ENCODE measurements at places on chromosomes 1 and 21.

- DNase-seq = no peak
Measured at GRCh38 chr1:154752273-154753030, 117.6 kb downstream of the KCNN3 start.

DNA sequence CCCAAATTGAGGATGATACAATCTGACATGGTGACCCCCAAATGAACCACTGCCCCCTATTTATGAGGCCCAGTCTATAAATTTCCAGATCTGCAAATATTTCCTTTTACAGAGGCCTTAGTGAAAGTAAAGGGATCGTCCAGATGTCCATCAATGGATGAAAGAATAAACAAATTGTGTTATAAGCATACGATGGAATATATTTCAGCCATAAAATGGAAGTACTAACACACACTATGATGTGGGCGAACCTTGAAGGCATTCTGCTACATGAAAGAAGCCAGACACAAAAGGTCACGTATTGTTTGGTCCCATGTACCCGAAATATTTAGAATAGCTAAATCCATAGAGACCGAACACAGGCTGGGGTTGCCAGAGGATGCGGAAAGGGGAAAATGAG lies 48.6 kb upstream of the ITPKB start:
- DNase-seq = no peak

DNA sequence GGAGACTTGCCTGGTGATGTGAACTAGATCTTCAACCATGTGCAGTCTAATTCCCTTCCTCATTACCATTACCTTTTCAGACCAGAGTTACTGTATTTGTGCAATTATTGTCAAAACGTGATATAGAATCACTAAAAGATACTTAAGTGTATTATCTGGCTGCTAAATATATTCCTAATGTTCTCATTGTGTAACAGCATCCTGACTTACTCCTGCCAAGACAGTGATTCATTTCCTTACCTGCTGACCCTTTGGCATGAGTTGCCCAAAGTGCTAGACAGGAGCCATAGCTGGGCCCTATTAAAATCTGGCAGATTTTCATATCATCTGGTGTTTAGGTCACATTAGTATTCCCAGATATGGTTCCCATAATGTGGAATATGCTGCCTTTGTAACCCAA lies 598.3 kb upstream of the CAMK1G start:
- no peak for DNase-seq

GRCh38 chr1:84704872-84705417 lies 14.7 kb upstream of the SSX2IP start:
- peak; percentile 21 for DNase-seq

DNA sequence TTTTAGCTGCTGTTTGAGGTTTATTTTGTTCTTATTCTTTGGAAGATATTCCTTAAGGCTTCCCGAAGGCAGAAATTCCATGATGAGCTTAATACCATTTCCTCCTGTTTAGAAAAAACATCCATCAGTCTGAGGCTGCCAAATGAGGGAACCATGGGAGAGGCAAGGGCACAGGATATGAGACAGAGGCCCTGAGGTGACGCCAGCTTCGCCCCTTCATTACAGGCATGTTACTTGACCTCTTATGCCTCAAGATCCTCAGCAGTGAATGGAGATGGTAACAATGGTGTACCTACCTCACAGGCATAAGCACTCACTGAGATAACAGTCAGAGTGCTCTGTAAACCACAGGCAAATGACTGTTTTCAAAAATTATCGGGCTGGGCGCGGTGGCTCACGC lies 93.6 kb downstream of the RAVER2 start:
- DNase-seq = no peak

- DNase-seq = no peak
Measured at GRCh38 chr1:116333171-116334014, 39.7 kb upstream of the ATP1A1 start.

DNA sequence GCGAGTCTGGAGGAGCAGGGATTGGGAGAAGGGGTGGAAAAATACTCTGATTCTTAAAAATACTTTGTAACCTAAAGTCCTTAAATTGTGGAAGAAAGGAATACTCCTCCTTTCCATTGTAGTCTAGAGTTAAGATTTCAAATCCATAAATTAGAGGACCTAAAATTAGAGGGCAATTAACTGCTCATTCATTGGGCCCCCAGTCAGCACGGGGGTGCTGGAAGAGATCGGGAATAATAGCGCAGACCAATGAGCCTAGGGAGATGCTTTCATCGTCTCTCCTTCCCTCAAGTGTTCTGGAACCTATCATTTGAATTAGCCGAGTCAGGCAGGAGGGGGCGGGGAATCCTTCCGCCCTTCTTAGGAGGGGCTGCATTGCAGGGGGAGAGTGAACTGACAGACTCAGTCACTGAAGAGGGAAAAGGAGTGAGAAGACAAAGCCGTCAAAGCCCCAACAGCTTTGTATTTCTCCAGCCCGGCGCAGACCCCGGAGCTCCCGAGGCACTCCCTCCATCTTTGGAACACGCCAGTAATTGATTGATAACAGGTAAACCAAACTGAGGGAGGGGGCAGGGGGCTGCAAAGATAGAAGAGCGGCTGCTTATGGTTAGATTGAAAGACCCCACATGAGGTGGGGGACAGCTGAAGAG lies at the start of gene MLLT11:
Gene MLLT11 (plus strand): TSS at position 391 of the 650 bp plus-strand sequence. CDS start 6,828 bp downstream, outside the sequence.
- DNase-seq = peak; percentile 30

DNA sequence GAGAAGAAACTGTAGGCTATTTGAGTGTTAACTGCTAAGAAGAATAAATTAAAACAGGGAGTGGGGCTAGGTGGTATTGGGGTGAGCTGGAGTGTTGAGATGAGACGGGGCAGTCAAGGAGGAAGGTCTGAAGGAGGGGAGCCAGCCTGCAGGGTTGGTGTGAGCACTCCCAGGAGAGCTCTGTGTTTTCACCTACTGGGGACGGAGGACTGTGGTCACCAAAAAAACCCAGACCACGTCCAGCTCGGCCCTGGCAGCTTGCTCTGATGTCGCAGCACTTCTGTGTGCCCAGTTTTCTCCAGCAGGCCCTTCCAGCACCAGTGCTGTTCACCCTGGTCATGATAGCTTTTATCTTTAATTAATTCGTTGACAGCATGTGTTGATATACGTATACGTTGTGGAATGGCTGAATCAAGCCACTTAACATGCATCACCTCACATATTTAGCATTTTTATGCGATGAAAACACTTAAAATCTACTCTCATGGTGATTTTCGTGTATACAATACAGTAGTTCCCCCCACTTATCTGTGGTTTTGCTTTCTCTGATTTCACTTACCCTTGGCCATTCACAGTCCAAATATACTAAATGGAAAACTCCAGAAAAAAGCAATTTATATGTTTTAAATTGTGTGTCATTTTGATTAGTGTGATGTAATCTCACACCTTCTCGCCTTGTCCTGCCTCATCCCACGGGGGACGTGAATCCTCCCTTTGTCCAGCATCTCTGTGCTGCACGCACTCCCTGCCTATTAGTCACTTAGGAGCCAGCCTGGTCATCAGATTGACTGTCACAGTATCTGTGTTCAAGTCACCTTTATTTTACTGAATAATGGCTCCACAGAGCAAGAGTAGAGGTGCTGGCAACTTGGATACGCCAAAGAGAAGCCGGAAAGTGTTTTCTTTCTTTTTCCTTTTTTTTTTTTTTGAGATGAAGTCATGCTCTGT lies 12.3 kb downstream of the FAM3B start:
- DNase-seq = no peak

DNA sequence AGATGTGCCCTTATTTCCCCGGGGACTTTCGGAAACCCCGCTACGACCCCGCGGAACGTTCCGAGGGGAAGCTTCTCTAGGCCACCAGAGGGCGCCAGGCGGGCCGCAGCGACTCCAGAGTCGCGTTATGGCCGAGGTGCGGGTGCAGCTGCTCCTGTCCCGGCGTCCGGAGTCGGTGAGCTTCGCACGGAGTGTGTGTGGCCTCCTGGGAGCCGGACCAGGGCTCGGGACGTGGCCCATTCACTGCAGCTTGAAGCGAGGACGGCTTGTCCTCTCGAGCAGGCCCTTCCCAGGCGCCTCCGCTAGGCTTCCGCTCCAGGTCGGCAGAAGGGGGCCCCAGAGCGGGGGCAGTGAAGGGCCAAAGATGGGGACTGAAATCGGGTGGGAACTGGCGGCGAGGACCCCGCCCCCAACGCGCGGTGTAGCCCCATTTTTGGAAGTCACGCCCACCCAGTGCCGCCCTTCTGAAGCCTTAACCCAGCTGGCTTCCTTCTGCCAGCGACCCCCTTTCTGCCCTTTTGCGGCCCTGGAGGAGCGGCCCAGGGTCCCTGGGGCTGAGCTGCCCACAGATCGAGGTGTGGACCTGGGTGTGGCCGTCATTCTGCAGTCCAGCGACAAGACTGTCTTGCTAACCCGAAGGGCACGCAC lies at the start of gene NUDT17:
Gene NUDT17 (plus strand): TSS at position 117 of the 648 bp plus-strand sequence. CDS start 11 bp downstream, at position 128.
- DNase-seq = peak; percentile 88

- no peak for DNase-seq
Measured at GRCh38 chr1:45769261-45769932, 18.9 kb upstream of the IPP start.

DNA sequence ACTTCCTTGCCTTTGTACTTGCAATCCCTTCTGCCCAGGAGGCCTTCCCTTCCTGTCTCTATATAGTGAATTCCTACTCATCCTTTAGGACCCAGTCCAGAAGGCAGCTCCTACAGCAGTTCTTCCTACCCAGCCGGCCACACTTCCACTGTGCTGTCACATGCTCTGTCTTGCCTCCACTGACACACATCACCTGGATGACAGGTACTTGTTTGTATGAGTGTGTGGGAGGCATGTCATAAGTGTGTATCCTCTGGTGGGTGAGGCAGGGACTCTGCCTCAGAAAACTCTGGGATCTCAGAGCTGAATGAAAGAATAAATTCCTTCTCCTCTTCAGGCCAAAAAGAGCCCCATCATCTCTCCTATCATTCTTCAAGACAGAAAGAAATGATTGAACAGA lies 5.1 kb upstream of the OSCP1 start:
- DNase-seq = no peak

- DNase-seq = peak; percentile 63
Measured at GRCh38 chr1:171226747-171227370, 21.4 kb upstream of the FMO1 start.

- no peak for DNase-seq
Measured at GRCh38 chr1:210340841-210341240, 12.1 kb downstream of the HHAT start.

DNA sequence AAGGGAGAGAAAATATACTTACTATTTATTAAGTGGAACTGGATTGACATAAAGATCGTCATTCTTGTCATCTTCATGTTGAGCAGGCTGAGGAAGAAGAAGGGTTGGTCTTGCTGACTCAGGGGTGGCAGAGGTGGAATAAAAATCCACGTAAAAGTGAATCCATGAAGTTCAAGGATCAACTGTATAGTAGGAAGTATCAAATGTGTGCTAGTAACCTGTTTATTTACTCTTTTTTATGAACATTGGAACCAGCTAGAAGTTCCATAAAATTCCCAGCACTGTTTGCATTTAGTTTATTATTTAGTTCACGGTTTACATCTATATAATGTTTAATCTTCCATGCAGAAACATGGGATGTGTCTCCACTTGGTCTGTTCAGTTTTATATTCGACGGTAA lies 70.7 kb downstream of the PLPPR4 start:
- no peak for DNase-seq

DNA sequence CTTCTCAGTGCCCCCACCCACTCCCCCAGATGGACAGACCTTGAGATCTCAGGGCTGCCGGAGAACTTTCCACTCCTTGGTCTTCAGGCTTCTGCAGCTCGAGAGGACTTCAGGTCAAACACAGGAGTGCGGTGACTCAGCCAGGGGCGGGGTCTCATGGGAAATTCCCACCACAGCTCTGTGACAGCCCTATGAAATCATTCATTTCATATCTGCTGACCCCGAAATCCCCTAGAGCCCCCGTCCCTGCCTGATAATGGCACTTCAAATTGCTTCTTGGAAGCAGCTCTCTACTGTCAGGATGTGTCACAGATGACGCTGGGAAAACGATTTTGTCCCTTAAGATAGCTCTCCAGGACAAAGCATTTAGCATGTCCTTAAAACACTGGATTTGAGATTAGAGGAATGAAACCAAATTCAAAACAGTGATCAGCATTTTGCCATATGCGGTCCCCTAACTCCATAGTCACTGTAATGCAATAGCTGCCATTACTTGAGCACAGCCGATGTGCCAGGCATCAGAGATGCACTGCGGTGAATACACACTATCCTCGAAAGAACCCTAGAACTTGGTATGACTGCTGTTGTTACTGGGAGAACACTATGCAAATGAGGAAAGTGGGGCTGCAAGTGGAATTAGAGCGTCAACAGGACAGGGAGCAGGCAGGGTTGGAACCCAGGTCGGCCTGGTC lies at the start of gene TNFRSF9:
Gene TNFRSF9 (minus strand): TSS at position 95 of the 692 bp plus-strand sequence. CDS start 845 bp downstream, outside the sequence.
- no peak for DNase-seq

- DNase-seq = no peak
Measured at GRCh38 chr21:32215306-32215685, 63.6 kb downstream of the MIS18A start.

DNA sequence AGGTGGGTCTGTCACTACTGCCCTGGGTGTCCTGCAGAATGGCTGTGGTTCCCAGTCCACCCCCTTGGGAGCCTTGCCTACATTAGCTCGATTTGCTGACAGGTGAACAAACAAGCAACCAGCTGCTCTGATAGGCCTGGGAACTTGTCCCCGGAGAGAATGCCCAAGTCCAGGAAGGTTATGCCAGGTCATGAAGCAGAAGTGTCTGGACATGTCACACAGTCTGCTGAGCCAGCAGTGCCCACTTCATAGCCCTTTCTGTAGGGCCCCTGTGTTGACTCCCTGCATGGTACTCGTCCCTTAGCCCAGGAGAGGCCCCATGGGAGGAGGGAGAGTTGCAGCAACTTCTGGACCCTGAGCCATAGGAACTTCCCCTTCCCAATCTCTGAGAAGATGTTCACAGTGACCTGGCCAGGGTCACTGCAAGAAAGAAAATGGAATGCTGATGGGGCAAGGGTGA lies 31.0 kb downstream of the UCK2 start:
- no peak for DNase-seq

GRCh38 chr1:174265282-174265681 lies 106.0 kb downstream of the RABGAP1L start:
- no peak for DNase-seq

DNA sequence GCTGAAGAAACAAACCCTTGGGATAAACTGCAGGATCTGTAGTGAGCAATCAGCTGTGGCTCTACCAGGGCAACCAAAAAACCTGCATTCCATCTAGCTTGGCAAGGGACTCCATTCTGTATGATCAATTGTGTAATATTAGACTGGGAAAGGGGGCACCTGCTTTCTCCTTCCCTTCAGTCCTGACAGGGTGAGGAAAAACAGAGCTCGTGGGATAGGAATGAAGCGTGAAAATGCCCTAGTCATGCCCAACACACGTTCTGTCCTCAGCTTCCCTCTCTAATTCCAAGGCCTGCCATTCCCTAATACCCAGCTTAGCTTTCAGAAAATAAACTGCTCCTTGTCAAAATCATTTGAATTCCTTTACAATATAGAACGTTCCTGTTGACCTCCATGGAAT lies 442.3 kb downstream of the PLPP3 start:
- no peak for DNase-seq
